ENCODE measurements at places on chromosomes 12 and 14.

DNA sequence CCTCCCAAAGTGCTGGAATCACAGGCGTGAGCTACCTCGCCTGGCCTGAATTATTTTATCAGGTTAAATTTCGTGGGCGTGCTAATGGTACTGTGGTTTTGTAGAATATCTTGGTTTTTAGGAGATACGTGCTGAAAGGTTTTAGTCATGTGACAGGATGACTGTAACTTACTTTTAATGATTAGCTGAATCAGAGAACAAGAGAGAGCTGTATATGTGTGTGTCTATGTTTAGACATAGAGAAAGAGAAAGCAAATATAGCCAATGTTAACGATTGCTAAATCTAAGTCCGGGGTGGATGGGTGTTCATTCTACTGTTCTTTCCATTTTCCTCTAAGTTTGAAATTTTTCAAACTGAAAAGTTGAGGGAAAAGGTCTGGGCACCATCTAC is 9.2 kb upstream of the PNMA1 start:
- no peak for DNase-seq

GRCh38 chr14:84453307-84453950 is 1076.5 kb upstream of the FLRT2 start:
- no peak for DNase-seq

DNA sequence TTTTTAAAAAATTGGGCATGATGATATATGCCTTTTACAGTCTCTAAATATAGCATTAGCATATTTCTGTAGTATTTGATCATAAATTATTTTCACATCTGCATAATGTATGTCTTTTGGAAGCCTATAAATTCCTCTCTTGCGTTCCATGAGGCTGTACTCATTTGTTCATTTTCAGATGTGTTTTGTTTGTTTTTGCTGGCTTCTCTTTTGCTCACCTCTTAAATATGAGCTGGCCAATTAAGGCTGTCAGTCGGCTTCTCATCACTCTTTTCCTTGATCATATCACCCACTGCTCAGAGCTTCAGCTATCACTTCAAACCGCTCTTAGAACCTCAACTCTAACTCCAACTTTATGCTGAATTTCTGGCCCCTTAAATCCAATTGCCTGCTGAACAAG is 6.6 kb downstream of the TMEM263 start:
- DNase-seq: no peak

DNA sequence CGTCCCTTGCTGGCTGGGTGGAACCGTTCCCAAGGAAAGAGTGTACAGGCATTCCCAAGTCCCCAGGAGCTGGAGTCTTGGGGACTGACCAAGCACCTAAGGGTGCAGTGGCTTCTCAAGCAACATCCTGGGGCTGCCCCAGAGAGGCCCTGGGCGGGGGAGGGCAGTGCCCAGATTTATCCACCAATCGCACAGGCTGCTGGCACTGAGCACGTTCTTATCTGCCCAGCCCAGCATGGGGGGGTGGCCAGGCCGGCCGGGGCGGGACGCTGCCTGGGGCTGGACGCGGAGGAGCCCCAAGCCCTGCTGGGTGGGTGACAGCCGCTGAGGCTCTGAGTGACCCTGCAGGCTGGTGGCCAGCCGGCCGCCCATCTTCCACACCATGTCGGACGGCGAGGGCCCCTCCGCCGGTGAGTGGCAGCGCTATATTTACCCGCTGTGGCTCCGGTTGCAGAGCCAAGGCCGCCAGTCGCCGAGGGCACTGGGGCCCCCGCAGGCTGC is 53.4 kb downstream of the CYP46A1 start:
- DNase-seq: peak; percentile 48

DNA sequence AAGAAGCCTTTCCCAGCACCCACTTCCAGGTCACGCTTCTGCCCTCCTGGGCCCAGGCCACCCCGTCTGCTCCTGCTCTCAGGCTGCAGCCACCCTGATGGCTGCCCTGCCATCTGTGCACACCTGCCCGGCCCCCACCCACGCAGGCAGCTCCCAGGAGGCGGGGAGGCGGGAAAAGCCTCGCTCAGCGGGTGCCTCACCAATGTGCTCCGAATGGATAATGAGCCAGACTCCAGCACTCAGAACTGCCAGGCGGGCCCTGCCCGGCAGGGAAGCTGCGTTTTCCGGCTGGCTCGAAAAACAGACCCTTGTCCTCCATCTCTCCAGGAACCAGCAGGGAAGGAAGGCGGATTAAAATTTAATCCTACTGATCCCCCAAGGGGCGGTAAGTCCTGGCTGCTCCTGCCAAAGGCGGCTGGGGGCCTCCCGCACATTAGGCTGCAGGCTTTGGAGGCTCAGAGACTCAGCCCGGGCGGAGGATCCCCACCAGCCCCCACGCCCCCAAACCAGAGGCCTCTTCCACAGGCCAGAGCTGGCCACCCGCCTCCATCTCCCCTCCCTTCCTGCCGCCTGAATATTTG is 104.0 kb downstream of the NCOR2 start:
- DNase-seq: no peak

DNA sequence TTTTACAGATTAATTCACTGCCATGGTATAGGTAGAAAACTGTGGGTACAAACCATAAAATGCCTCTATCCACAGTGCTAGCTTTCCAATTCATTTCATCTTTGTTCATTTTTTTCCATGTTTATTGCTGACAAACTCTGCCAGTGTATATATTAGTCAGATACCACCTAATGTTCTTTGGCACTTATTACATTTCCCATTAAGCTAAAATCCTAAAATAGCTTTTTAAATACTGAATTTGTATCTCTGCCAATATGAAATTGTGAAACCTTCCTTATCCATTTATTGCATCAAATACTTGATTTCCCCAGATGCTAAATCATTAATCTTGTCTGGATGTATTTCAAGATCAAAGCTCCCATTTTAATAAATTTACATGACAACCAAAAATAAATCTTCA is 150.1 kb upstream of the FSCB start:
- DNase-seq: no peak

DNA sequence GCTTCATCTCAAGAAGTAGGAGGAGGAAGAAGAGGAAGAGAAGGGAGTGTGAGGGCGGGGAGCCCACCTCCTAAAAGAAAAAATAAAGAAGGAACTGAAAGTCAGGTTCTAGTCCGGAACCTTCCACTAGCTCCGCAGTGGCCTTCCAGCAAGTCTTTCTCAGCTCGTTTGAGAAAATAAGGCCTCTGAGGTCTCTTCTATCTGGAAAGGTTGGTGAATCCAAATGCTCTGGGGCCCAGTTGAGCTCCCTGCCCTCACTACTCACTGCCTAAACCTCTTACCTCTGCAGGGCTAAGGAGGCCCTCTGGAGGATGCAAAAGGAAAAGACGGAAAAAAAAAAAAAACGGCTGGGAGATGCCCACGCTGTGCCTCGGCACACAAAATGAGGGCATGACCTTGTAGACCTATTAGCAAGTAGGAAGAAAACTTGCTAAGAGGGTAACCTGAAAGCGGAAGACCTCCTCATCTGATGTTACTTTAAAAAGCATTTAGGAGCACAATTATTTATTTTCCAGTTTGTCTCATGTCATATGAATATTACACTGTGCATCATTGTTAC is 35.9 kb downstream of the FBLN5 start:
- peak; percentile 82 for DNase-seq

Measured in DMS53 (cell line).